ENCODE measurements at places on chromosomes 4 and X.

GRCh38 chr4:7389719-7390118 lies 45.0 kb downstream of the PSAPL1 start:
- no peak for DNase-seq

DNA sequence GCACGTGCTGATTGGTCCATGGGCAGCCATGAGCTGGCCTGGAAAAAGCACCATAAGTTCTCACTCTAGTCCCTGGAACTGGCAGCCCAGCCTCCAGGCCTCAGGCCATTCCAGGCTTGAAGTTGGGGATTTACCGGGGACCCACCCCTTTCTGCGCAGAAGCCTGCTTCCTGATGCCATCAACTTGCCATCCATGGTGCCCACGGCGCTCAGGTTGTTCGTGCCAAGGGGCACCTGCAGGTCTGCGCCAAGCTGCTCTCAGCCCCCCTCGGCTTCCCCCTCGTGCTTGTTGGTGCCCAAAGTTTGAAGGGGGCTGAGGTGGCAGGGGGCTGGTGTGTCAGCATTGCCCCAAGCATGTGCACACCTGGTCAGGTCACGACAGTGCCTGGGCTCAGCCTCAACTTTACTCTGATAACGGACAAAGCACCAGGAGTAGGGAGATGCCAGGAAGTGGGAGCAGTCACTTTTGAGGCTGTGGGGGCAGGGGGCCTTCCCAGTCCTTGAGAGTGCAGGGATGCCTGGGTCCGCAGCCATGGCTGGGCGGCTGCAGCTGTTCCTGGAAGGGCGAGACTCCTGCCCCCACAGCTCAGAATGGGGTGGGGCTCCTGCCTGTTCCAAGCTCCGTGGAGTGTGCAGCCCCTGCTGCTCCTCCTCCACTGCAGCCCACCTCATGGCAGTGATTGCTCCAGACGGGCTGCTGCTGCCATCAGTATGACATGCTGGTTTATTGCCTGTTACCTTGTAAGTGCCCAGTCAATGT lies 24.9 kb downstream of the DCUN1D4 start:
- no peak for DNase-seq

DNA sequence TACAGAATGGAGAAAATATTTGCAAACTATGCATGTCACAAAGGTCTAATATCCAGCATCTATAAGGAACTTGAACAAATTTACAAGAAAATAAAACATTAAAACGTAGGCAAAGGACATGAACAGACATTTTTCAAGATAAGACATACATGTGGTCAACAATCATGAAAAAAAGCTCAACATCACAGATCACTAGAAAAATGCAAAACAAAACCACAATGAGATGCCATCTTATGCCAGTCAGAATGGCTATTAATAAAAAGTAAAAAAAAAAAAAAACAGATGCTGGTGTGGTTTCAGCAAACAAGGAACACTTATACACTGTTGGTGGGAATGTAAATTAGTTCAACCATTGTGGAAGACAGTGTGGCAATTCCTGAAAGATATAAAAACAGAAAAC lies 75.8 kb upstream of the IL13RA2 start:
- DNase-seq = no peak

DNA sequence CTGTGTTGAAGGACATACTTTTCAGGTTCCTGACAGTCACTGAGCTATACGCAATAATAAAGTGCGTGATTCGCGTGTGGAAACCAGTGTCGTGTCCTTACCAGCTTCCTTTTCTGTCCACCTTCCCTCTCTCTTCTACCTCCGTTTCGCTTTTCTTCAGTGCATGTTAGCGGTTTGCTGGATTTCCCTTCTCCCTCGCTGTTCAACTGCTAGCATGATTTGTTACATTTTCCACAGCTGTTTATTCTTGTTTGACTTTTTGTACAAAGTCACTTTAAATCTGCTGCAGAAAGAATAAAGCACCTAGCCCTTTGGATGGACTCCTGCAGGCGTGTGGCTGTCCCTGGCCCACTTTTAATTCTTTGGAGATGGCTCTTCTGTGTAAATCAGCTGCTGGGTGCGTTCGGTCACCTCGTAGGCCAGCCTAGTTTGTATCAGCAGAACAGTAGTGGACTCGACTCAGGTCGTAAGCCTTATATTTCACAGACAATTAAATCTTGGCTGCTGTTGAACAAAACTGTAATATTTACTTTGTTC lies 8.9 kb upstream of the HAND2 start:
- no peak for DNase-seq

DNA sequence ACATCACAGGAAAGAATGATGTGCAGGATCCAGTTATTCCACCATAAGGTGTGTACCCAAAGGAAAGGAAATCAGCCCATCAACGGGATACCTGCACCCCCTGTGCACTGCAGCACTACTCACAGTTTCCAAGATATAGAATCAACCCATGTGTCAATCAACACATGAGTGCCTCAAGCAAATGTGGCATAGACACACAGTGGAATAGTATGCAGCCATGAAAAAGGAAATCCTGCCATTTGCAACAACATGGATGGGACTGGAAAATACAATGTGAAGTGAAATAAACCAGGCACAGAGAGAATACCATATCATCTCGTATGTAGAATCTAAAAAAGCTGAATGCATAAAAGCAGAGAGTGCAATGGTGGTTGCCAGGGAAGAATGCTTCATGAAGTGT lies 53.3 kb downstream of the DHRSX start:
- no peak for DNase-seq
